ENCODE measurements at places on chromosomes 13 and 19.

GRCh38 chr19:46426506-46427162, 2.1 kb downstream of the PNMA8C start:
- peak; percentile 25 for DNase-seq

DNA sequence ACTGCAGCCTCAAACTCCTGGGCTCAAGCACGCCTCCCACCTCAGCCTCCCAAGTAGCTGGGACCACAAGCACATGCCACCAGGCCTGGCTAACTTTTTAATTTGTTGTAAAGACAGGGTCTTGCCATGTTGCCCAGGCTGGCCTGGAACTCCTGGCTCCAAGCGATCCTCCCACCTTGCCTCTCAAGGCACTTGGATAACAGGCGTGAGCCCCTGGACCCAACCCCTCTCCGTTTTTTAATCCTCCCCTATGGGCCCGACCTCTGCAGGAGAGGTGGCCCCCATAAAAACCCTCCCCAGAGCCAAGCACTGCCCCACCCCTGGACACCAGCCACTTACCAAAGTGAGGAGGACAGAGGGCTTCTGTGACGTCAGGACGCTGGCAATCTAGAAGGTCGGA, 28.6 kb downstream of the PEPD start:
- no peak for DNase-seq

DNA sequence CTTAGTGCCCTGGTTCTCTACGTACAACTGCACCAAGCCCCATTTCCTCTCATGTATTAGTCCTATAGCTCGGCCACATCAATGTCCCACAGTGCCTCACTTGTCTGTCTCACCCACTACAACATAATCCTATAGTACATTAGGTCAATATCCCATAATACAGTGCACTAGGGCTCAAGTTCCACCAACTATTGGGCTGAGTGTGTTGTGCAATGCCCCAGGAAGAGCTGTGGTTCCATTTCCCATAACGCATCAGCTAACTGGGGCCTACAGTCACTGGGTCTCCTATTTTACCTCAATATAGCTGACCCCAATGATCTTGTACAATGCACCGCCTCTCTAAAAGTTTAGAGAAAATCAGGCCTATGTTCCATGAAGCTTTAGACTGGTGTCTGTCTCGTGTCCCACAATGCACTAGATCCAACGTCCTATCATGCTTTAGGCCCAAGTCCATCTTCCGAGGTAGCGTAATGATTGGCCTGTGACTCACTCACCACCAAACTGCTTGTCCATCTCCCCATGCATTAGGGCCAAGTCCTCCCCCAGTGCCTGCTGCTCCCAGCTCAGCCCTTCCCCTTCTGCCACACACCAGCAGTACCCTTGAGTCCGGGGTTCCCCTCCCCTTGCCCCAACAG, 21.8 kb downstream of the TSKS start:
- no peak for DNase-seq

- DNase-seq: no peak
Observed at GRCh38 chr13:113001241-113002140, 32.5 kb downstream of the MCF2L start.

GRCh38 chr19:29404951-29405727, 120.7 kb upstream of the VSTM2B start:
- no peak for DNase-seq

DNA sequence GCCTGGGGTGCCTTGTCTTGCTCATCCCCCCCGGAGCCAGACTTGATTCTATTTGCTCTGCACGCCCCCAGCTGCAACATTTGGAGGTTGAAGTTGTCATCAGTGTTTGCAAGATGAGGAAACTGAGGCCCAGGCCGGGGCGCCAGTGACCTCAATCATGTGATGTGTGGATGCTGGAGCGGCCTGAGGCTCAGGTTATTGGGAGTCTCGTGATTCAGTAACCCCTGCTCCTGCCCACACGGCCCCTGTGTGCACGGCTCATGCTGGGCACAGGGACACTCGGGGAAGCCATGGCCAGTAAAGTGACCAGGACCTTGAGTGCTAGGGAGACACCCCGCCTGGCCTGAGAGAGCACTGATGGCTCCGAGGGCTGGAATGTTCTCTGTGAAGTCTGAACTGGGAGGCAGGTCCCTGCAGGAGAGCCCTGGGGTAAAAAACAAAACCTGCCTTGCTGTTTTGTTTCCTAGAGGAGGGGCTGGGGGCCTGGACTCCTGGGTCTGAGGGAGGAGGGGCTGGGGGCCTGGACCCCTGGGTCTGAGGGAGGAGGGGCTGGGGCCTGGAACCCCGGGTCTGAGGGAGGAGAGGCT, 1.9 kb downstream of the FGF21 start:
- no peak for DNase-seq

DNA sequence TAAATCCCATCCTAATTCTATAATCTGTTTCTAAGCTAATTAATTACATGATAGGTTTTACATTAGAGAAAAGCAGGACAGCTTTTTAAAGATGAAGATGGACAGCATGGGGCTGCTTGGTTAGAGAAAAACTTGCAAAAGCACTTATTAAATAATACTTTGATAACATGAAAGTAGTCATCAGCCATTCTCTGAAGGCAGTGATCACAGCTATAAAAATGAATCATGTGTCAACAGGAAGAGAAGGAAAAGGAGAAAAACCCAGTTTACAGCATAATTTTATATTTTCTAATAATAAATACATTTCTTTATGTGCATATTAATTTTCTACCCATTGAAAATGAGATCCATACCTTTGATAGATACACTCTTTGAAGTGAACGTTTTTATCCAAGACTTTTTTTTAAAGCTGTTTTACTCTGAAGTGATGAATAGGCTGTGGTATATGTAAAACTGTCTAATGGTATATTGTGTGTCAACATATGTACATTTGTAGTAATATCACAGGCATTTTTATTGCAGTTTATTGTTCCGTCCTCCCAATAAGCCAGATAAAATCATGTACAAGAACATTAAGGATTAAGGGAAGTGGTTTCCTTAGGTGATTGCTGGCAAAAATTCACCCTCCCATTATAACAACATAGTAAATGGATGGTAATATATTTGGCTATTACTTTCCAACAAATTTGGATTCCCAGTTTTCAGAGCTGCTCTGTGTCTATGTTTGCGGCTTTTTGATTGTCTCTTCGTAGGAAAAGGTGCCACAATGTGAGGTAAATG, 1.3 kb upstream of the KLF5 start:
- DNase-seq: no peak

- DNase-seq: no peak
Observed at GRCh38 chr19:49556412-49557398, 23.7 kb downstream of the NOSIP start.

DNA sequence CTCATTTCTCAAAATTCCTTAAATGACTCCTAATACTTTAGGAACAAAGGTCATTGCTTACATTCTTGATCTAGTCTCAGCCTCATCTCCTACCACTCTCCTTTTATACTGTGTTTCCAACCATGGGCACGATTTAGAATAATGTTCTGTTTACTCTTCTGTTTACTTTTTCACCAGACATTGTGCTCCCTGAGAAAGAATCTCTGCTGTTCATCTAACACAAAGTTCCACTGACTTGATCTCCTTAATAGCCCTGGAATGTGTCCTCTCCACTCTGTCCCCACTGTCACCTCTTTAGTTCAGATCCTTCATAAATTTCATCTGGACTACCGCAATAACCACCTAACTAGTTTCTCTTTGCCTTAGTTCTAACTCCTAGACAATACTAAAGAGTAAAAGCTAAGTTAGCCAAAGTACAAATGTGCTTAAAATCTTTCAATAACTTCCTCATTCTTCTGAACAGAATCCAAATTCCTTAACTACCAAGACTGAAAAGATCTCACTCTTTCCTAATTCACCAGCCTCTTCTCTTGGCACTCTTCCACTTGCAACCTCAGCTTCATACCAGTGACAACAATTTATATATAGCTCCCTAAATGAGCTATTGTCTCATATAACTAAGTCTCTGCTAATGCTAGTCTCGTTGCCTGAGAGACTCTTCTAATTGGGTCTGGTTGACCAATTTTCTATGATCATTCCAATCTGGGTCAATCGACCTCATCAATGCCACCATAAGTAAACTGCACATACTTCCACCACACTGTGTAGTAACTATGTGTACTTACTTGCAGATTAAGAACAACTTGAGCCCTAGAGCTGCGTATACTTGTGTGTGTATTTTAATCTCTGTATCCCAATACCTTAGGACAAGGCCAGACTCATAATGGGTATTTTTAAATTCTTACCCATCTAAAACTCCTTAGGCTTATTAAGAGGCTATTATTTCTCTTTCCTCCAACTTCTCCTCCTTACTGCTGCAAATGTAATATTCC, 179.9 kb downstream of the VWA8 start:
- DNase-seq: no peak

DNA sequence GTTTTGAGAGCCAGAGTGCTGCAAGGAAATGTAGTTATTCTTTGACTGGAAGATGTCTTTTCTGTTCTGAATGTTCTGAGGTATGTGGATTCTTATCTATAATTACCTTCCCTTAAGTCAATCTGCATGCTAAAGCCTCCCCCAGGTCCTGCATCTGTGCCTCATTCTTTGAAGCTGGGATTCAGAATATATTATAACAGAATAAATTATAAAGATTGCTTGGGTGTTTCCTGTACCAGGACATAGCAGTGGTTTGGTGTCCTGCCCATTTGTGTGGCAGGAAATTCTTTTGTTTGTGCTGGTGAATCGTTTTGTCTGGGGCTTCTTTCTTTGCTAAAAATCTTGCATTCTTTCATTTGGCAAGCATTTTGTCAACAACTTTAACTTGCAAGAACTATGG, 60.2 kb downstream of the ITGBL1 start:
- no peak for DNase-seq

- DNase-seq: no peak
Observed at GRCh38 chr19:11264452-11265176, 2.3 kb upstream of the DOCK6 start.

GRCh38 chr13:83086948-83087347, 795.3 kb downstream of the SLITRK1 start:
- DNase-seq: no peak

- no peak for DNase-seq
Observed at GRCh38 chr13:34076943-34077703, 259.2 kb downstream of the RFC3 start.

DNA sequence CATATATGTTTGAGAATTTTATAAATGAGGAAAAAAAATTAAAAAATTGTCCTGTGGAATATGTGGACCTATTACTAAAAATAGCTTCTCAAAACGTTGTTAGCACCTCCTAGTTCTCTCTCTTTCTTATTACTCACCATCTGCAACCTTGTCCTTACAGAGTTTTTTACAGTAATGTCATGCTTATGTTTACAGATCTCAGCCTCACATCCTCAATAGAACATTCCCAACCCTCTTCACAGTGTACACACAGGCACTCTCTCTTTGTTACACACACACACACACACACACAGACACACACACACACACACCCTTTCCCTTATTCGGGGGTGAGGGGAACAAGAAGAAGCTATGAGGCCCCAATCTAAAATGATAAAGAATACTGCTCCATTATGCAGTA, 197.7 kb downstream of the SLITRK6 start:
- no peak for DNase-seq

DNA sequence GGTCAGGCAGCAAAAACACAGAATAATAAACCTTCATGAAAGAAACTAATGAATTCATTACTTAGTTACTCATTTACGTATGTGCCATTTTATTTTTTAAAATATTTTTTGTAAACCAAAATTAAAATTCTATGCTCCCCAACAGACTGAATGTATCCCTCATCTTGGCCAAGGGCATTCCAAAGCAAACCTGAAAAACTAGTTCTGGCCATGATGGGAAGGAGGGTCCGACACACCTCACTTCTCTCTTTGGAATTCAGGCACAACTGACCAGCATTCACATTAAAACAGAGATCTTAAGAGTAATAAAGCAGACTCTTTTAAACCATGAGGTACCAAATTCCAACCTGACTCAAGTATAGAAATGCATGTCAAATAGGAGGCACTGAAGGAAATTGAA, 1576.9 kb upstream of the SPRY2 start:
- DNase-seq: no peak

- peak; percentile 67 for DNase-seq
Observed at GRCh38 chr19:19053508-19054314, 10.1 kb upstream of the SLC25A42 start.

DNA sequence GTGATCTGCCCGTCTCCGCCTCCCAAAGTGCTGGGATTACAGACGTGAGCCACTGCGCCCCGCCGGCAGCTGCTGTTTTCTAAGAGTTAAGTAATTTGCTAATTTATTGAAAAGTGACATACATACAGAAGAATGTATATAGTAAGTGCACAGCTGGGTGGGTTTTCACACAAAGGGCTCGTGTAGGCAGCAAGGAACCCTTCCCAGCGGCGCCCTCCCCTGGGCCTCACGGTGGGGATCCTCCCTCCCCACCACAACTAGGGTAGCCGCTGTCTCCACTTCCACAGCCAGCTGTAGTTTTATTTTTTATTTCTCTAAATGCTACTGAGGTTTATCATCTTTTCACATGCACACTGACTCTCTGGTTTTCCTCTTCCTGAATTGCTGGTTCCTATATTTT, 64.9 kb downstream of the CRYL1 start:
- no peak for DNase-seq

GRCh38 chr13:94435604-94436226, 43.8 kb downstream of the DCT start:
- no peak for DNase-seq

- DNase-seq: no peak
Observed at GRCh38 chr13:100493418-100493817, 95.2 kb downstream of the GGACT start.

DNA sequence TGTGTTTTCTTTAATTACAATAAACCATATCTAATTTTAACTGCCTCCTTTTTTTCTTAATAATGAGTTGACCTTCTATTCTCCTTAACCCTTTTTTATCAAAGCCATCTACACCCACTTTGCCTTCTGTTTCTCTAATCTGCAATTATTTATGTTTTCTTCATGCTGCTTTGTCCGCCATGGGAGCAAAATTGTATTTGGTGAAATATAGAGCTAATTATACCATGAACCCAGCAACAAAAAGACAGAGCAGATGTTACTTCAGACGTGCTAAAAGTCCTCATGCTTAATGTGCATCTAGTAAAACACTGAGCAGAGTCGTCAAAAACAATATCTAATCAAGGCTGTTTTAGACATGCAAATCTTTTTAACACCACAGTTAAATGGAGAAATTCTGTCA, 264.7 kb downstream of the DACH1 start:
- DNase-seq: no peak

GRCh38 chr19:49954092-49954829, 6.7 kb downstream of the SIGLEC11 start:
- no peak for DNase-seq

GRCh38 chr19:48121909-48122371, 11.3 kb upstream of the PLA2G4C start:
- no peak for DNase-seq

GRCh38 chr13:87894059-87894458, 222.9 kb downstream of the SLITRK5 start:
- DNase-seq: no peak
